ENCODE measurements at places on chromosomes 7 and 10. TPM values are rescaled to one million over a fixed set of nuclear protein-coding genes. Genes with fewer than 3 reads are reported as not detected.
A peak's percentile ranks its signal among the peaks of the same experiment; 100 is the strongest.

GRCh38 chr7:141533149-141533949 is 17.9 kb upstream of the AGK start:
- peak; percentile 66 for DNase-seq
- no peaks in the 10 kb centered on the region for H3K36me3 ChIP-seq
- H3K4me3 ChIP-seq: no peak overlapping the region
- H3K27ac ChIP-seq: no peak overlapping the region

- H3K4me3 ChIP-seq: no peak overlapping the region
- DNase-seq: no peak
- H3K27ac ChIP-seq: no peak overlapping the region
- H3K36me3 ChIP-seq: no peaks in the 10 kb centered on the region
- no peaks in the 10 kb centered on the region for H3K27me3 ChIP-seq
Observed at GRCh38 chr7:31126976-31127375, 74.9 kb downstream of the ADCYAP1R1 start.

DNA sequence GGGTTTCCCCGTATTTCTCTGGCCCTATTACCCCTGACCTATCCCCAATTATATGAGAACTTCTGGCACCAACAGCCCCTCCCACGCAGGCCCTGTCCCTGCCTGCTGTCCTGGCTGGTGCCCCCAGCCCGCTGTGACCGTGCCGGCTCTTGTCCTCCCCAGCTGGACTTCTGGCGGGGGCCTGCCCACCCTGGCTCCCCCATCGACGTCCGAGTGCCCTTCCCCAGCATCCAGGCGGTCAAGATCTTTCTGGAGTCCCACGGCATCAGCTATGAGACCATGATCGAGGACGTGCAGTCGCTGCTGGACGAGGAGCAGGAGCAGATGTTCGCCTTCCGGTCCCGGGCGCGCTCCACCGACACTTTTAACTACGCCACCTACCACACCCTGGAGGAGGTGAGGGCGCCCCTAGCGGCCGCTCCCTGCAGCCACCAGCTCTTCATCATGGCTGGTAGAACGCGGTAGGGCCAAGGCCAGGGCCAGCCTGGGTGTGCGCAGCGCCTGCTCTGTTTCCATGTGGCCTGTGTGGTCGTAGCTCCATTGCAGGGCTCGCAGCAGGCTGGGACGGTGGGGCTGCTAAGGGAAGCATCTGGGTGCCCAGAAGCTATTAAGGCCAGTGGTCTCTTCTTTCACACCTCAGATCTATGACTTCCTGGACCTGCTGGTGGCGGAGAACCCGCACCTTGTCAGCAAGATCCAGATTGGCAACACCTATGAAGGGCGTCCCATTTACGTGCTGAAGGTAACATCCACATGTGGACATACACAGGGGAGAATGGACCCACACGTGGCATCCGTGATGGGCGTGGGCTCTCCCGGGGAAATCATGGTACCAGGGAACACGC is 1.4 kb downstream of the CPA1 start:
- no peaks in the 10 kb centered on the region for H3K27me3 ChIP-seq
- no peak overlapping the region for H3K27ac ChIP-seq
- H3K36me3 ChIP-seq: no peaks in the 10 kb centered on the region

DNA sequence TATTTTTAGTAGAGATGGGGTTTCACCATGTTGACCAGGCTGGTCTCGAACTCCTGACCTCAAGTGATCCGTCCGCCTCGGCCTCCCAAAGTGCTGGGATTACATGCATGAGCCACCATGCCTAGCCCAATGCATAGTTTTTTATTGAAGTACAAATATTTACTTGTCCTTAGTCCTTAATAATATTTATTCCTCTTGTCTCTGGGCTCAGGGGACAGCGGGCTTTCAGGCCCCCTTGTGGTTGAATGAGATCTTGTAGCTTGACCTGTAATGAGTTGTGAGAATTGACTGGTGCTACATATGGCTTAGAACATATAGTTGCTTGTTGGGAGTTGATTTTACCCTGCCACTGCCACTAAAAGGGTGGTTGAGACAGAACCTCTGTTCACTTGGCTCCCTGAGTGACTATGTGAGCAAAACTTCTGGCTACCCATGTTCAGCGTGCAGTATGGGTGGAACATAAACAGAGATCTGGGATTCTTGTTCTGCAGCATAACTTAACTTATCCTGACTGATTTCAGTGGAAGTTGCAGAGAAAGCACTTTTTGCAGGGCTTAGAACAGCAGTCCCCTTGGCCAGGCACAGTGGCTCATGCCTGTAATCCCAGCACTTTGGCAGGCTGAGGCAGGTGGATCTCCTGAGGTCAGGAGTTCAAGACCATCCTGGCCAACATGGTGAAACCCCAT is 14.9 kb downstream of the CCL26 start:
- H3K27me3 ChIP-seq: no peaks in the 10 kb centered on the region
- no peak for DNase-seq
- no peak overlapping the region for H3K4me3 ChIP-seq

- H3K27me3 ChIP-seq: no peaks in the 10 kb centered on the region
- no peaks in the 10 kb centered on the region for H3K36me3 ChIP-seq
- peaks cover 19% of the 10 kb centered on the region for H3K4me1 ChIP-seq
- no peak overlapping the region for H3K27ac ChIP-seq
- H3K4me3 ChIP-seq: no peak overlapping the region
- DNase-seq: peak; percentile 59
Observed at GRCh38 chr7:150384406-150385301, 5.5 kb downstream of the ZNF775 start.

DNA sequence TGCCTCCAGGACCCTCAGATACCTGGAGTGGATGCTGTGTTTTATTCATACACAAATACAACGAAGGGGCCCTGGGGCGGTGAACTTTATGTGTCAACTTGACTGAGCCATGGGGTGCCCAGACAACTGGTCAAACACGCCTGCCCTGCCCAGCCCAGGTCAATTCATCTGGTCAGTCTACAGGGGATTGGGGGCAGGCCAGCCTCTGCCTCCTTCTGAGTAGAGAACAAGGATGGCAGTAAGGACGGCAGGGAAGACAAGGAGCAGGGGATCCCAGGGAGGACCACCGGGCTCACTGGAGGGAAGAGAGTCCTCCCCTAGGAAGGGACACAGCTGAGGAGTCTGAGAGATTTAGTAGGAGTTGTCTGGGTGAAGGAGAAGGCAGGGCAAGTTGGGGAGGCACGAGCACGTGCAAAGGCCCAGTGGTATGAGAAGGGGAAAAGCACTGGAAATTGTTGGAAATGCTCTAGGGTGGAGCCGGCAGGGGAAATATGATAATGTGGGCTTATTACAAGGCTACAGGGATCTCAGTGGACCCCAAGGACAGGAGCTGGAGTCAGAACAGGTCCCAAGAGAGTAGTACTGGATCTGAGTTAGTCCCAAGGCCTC is 63.4 kb downstream of the MYL10 start:
- no peak overlapping the region for H3K27ac ChIP-seq
- no peak overlapping the region for H3K4me3 ChIP-seq
- DNase-seq: no peak
- no peaks in the 10 kb centered on the region for H3K4me1 ChIP-seq

DNA sequence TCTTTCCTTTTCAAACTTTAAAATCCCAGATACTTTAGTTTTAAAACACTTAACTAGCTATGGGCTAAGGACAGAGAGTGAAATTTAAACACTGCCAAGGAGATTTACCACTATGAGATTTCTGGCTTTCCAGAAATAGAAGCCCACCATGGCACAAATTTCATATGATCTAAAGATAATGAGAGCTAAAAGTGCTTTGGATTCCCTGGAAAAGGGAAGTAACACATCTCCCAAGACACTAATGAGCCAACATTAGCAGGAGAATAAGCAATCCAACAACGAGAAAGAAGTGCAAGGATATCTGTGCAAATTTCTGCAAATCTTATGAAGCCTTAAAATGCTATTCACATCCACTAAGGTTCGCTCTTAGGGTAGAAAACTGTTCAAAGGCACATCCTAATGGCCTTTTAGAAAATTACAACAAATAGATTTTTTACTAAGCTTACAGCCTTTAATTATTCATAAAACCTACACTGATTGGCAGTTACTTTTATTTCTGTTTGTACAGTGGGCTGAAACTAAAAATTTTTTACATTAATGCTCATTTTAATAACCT is 100.3 kb downstream of the RAPGEF5 start:
- H3K36me3 ChIP-seq: no peaks in the 10 kb centered on the region
- no peaks in the 10 kb centered on the region for H3K27me3 ChIP-seq
- no peak for DNase-seq
- H3K27ac ChIP-seq: no peak overlapping the region
- H3K4me3 ChIP-seq: no peak overlapping the region

DNA sequence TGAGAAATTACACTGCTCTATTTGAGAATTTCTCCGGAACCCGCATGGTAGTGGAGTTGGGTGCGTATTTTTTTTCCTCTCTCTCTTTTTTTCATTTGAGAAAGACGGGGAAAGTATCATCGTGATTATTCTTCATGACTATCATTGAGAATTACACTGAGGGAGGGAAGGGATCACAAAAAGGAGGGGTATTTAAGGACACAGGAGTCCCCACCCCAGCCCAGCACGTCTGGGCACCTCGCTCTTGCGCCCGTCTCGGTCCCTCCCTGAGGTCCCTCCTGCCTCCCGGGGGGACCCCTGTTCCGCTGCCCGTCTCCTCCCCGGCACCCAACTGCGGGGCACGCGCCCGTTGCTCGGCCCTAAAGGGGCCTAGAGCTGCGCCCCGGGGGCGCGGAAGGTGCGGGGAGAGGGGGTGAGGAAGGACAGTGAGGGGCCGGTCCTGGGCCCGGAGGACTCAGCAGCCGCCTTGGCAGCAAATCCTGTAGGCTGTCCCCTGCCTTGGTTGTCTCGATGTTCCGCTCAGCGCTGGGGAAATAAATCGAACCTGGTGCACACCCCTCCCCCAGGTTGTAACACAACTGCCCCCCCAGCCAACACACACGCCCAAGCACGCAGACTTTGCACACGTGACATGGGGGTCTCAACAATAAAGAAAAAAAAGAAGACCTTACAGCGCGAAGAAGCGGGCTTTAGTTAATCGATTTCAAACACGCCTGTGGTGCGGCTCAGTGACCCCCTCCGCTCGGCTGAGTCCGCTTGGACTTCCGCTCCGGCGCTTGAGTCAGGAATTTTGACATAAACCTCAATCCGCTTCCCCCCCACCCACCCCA is 18.6 kb upstream of the GATA3 start:
- no peak overlapping the region for H3K27ac ChIP-seq
- no peak for DNase-seq
- no peaks in the 10 kb centered on the region for H3K36me3 ChIP-seq
- H3K4me1 ChIP-seq: peaks cover 16% of the 10 kb centered on the region
- peaks cover 98% of the 10 kb centered on the region for H3K27me3 ChIP-seq
- no peak overlapping the region for H3K4me3 ChIP-seq

DNA sequence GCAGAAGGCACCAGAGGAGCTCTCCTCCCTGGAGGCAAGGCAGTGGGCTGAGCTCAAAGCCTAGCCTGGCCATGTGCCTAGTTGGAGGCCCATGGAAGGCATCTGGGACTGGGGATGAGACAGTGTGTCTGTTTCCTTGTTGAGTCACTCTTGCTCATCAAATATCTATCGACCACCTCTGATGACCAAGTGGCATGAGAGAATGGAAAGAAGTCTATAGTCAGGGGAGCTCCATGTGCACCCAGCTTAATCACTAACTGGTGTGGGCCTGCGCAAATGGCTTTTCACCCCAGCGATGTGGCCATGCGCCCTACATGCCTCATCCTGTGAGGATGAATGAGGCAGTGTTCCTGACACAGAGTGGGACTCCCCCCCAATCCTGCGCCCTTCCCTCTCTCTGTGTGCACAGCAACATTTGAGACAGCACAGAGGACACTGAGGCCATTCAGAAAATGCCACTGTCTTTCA is 229.9 kb downstream of the RPS24 start:
- H3K4me3 ChIP-seq: no peak overlapping the region
- no peak overlapping the region for H3K27ac ChIP-seq
- H3K27me3 ChIP-seq: no peaks in the 10 kb centered on the region
- DNase-seq: peak; percentile 41
- H3K36me3 ChIP-seq: no peaks in the 10 kb centered on the region

DNA sequence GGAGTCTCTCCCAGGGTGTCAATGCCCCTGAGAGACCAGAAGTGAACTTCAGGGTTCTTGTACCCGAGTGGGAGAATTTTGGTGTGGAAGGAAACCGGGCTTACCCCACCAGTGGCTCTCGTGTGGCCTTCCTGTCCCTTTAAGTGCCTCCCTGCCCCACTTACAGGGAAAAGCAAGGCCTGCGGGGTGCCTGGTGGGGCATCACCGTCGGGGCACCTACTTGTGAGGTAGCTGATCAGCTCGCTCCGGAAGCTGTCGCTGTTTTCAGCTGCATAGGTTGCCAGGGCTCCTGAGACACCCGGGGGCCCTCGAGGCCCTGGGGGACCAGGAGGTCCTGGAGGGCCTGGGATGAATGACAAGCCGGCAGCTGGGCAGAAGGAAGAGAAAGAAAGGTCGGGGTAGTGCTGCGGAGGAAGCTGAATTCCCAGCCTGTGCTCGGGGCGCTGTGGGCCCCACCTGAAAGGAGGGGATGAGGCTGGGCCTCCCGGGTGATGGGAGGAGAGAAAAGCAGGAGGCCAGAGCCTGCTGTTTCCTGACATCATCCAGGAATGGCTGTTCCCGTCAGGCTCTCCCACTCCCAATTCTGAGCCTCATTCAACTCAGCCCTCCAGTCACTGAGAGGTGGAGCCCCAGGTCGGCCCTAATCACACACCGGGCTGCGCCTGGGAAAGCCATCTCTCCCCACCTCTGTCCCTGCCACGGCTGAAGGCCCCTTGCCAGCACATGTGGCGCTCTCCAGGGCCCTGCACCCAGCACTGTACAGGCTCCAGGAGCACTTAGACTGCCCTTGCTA is 51.1 kb downstream of the COL17A1 start:
- H3K4me3 ChIP-seq: no peak overlapping the region
- DNase-seq: peak; percentile 55
- no peaks in the 10 kb centered on the region for H3K27me3 ChIP-seq
- no peak overlapping the region for H3K27ac ChIP-seq
- no peaks in the 10 kb centered on the region for H3K4me1 ChIP-seq

- peaks cover 10% of the 10 kb centered on the region for H3K4me1 ChIP-seq
- peak overlapping the region; percentile 30 for H3K27ac ChIP-seq
- H3K4me3 ChIP-seq: no peak overlapping the region
- no peak for DNase-seq
- H3K27me3 ChIP-seq: no peaks in the 10 kb centered on the region
Observed at GRCh38 chr10:15461353-15462108, 90.4 kb upstream of the FAM171A1 start.

SAP25 gene
- total RNA-seq: 6.4 TPM

- no peak overlapping the region for H3K4me3 ChIP-seq
- no peak for DNase-seq
- H3K36me3 ChIP-seq: peaks cover 25% of the 10 kb centered on the region
- no peak overlapping the region for H3K27ac ChIP-seq
Observed at GRCh38 chr7:39702133-39702532, 78.8 kb downstream of the RALA start.

DNA sequence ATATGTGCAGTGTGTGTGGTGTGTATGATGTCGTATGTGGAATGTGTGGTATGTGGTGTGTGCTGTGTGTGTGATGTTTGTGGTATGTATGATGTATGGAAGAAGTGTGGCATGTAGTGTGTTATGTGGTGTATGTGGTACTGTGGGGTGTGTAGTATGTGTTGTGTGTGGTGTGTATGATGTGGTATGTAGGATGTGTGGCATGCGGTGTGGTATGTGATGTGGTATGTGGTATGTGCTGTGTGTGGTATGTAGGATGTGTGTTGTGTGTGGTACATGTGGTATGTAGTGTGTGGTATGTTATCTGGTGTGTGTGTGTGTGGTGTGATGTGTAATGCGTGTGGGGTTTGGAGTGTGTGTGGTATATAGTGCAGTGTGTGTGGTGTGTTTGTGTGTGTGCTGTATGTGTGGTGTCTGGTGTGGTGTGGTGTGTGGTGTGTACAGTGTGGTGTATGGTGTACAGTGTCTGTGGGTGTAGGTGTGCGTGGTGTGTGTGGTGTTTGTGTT is 129.6 kb downstream of the ATP6V0E2 start:
- no peak for DNase-seq
- no peaks in the 10 kb centered on the region for H3K27me3 ChIP-seq
- H3K27ac ChIP-seq: no peak overlapping the region
- no peaks in the 10 kb centered on the region for H3K4me1 ChIP-seq
- H3K36me3 ChIP-seq: no peaks in the 10 kb centered on the region

Measured in upper lobe of right lung (tissue), 1 donor.